ENCODE measurements at places on chromosomes 2 and 18.
A peak's percentile ranks its signal among the peaks of the same experiment; 100 is the strongest.

DNA sequence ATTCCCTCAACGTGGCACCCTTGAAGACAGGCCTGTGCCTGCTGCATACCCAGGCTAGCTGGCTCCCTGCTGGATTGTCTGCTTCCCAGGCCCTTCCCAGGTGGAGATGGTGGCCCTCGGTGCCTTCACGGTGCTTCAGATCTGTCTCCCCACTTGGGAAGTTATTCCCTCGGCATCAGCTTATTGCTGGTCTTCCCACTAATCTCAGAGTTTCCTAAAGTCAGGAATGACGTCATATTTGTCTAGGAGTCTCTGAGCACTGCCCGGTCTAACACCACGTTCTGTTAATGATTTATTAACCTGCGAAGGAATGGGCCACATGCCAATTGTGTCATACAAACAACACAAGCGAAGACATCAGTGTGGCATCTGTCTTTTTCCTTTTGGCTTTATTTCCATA is 269.8 kb upstream of the ID2 start:
- DNase-seq = no peak

GRCh38 chr2:85728883-85729824 is 24.6 kb upstream of the ATOH8 start:
- DNase-seq = peak; percentile 56

DNA sequence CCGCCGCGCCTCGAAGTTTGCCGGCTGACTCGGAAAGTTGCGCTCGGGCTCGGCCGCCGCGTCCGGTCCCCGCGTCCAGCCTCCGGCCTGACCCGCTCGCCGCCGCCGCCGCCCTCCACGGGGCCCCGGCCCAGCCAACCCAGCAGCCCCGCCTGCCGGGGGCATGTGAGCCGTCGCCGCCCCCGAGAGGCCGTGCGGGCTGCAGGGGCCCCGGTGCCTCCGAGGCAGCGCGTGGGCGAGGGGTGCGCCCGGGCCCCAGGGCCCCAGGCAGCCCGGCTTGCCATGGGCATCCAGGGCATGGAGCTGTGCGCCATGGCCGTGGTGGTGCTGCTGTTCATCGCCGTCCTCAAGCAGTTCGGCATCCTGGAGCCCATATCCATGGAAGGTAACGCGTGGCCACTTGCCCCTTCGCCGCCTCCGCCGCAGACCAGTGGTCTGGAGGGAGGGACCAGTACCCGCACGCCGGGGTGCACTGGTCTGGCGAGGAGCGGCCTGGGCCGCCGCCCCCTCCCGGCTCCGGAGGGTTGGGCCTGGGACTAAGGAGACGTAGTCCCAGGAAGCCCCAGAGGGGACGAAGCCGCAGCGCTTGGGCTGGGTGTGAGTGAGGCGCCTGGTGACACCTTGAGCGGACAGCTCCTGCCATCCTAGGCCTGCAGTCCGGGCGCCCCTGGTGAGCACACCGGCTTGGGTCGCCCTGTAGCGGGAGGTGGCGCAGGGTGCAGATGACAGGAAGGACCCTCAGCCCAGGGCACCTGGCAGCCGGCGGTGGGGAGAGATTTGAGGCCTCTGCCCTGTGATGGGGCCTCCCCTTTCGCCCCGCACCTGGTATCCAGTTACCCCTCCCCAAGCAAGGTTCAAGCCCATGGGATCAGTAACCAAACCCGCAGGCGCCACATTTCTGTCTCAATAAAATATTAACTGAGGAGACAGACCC is 49.9 kb downstream of the KCNIP3 start:
- DNase-seq = no peak

DNA sequence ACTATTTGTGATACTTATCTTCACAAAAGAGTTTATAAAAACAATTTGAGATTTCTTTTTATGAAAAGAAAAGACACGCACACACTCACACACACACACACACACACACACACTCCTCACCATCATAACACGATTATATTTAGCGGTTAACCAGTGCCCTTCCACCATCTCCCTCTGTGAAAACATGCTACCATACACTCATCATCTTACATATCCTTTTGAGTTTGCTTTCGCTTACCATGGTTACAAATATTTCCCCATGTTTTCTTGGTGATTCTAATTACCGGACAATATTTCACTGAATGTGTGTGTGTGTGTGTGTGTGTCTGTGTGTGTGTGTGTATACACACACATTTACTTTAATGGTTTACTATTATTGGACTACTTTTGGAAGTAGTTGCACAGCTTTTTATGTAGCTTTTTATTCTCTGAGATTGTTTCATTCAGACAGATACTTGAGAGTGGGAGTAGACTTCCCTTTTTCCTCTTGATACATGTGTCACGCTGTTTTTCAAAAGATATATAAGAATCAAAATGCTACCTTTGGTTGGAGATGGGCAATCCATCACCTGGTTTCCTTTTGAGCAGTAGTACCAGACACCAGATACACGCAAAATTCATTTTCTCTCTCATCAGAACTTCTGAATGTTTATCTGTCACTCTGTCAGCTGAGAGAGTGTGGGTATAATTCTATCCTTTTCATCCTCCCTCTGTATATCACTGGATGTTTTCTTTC is 138.1 kb downstream of the SETBP1 start:
- DNase-seq = no peak

- no peak for DNase-seq
These were observed 107.8 kb upstream of the PNPT1 start for GRCh38 chr2:55801436-55801835.

DNA sequence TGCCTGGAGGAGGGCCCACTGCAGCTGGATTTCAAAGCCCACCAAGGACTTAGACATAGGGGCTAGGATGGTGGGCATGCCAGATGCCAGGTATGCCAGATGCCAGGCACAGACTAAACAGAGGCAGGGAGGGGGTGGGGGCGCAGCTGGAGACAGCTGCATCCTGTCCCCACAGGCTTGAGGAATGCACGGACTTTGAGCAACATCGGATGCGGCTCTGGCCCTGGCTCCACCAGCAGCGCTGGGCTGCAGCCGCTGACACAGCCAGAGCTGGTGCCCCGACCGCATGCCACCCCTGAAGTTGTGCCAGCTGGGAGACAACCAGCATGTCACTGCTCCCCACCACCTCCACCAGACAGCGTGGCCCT is 39.5 kb downstream of the AQP12A start:
- no peak for DNase-seq

- DNase-seq = peak; percentile 12
These were observed 120.5 kb upstream of the POU3F3 start for GRCh38 chr2:104733226-104733943.

GRCh38 chr2:179422037-179422643 is 157.5 kb upstream of the SESTD1 start:
- DNase-seq = peak; percentile 56

GRCh38 chr18:44735096-44735495 is 54.4 kb downstream of the SETBP1 start:
- DNase-seq = no peak

DNA sequence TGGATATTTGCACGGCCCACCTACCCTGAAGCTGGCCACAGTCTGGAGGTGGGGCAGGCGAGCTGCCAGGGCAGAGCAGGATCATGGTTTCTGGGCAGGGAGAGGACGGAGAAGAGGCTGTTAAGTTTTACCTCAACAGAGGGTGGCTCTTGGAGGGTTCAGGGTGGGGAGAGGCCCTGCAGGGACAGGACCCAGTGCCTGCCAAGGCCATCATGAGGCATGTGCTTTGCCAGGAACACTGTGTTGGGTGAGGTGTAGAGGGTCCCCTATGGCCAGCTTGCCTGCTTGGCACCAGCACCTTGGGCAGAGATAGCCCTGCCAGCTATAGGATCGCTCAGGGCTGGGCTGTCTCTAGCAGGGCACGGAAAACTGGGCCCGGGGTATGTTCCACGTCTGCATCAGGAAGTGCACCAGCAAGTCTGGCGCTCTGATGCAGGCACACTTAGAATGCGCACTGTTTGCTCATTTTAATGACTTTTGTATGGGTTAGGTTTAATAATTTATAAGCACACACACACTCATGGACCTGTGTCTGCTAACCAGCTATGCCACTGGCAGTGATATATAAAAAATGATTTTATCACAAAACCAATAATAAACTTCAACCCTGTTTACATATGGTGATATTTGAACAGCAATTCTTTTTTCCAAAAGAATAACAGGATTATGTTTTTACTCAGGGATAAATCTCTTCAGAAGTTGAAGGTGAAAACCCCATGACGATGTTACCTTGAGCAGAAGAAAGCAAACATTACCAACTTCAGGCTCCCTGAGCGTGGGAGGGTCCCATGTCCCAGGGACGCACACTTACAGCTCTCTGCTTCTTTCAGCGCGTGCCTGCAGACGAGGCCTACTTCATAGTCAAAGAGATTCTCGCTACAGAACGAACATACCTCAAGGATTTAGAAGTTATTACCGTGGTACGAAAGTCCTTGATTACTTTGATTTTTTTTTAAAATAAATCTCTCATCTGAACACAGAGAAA is 46.4 kb downstream of the STK25 start:
- no peak for DNase-seq

GRCh38 chr2:182014284-182014683 is 28.6 kb downstream of the PPP1R1C start:
- no peak for DNase-seq

DNA sequence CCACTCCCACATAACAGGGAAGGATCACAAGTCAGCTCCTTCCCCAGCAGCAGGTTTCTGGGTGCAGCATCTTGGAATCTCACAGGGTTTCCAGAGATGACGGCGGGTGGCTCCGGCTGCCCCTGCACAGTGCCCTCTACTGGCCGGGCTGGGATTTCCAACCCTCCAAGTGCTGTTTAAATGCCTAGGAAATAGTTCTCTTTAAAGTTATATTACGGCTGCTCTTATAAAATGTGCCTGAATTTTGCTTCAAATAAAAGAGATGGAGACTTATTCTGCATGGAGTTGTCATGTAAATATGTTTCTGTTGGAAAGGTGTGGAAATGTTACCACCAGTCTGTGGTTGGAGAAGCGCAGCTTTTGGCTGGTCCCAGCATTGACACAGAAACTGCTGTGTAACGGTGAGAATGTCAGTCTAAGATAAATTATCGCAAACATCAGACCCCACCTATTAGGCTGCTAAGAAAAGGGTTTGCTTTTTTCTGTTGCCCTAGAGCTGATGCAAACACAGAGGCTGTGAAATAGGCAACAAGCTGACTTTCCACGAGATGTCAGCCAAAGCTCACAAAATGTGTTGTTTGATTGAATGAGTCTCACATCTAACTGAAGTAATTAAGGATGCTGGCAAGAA is 3.3 kb upstream of the HJURP start:
- peak; percentile 41 for DNase-seq

DNA sequence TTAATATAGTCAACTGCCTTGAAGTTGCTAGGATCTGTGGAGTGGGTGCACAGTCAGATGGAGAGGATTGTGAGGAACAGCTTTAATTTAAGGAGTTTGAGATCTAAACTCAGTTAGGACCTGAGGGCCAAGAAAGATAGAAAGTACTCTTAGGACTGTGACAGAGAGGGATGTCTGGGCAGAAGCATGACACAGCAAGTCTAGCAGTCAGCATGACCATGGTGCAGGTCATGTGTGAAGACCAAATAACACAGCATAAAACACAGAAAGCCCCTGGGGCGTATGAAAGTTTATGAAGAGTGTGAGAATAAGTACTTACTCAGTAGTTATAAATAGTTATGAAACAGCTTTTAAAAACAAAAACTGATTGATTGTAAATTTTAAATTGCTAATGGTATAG is 107.2 kb downstream of the GALNT1 start:
- DNase-seq = no peak

DNA sequence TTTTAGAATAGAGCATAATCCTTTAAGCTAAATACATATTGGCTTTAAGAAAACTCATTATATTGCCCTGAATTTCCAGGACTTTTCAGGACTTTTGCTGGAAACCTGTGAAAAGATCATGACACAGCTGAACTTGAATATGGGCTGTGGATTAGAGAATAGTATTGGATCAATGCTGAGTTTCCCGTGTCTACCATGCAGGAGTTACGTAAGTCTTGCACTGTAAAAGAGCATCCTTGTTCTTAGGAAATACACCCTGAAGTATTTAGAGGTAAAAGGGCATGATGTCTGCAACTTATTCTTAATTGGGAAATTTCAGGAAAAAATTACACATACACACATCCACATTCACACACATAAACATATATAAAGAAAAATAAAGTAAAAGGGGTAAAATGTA is 82.1 kb downstream of the ZFP36L2 start:
- no peak for DNase-seq

DNA sequence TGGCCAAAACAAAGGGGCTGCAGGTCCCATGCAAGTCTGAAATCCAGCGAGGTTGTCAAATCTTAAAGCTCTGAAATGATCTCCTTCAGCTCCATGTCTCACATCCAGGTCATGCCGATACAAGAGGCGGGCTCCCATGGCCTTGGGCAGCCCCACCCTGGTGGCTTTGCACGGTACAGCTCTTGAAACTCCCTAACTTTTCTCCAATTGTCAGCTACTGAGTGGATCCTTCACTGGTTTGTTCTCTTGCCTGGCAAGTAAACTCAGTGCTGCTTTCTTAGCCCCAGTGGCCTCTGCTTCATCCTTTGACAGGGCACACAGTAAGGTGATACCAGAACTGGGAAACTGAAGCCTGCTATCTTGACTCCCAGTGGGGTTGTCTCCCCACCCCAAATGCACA is 26.3 kb downstream of the SERPINB13 start:
- no peak for DNase-seq

DNA sequence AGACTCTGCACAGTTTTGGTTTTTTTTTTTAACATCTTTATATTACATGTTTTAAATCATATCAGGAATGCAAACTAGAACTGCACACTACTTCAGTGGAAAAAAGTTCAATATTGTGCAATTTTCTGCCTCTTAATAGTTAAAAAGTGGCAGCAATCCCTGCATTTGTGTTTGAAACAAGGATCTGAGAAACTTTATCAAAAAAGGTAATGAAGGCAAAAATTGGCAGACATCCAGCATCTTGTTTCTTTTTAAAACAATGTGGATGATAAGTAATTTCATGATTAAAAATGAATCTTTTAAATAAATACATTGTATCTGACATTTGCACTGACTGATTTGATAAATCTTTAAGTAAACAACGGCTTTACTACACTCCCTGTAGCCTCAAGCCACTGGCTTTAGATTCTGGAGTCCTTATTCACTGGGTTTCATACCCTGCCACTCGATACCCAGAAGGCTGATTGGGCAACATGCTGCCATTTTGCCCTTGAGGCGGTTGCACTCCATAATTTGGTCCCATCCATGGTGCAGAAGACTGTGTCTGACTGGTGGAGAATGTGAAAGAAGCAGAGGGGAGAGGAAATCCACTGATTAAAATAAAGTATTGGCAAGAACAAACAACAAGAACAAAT is 21.6 kb upstream of the C2orf42 start:
- DNase-seq = no peak

- no peak for DNase-seq
These were observed 46.1 kb downstream of the CLASP1 start for GRCh38 chr2:121603185-121603584.
